ENCODE measurements at places on chromosomes 2 and 18. TPM values are rescaled to one million over a fixed set of nuclear protein-coding genes. Genes with fewer than 3 reads are reported as not detected.

The IGFBP2 gene
- total RNA-seq = 11.2 TPM

The METTL5 gene
- total RNA-seq = 44.2 TPM

The DSC3 gene
- total RNA-seq = under 0.01 TPM

The TUBB8B gene
- not detected for total RNA-seq

The SF3B6 gene
- 96.6 TPM for total RNA-seq

The CIB4 gene
- total RNA-seq = not detected

The CCDC68 gene
- total RNA-seq = 9.0 TPM

The STK17B gene
- total RNA-seq = 140 TPM

The RGPD3 gene
- total RNA-seq = 0.59 TPM

The HOXD13 gene
- total RNA-seq = not detected

The VIT gene
- total RNA-seq = 31.1 TPM

The ZNF521 gene
- total RNA-seq = 27.5 TPM

The TCF23 gene
- not detected for total RNA-seq

The UGT1A5 gene
- not detected for total RNA-seq

The RNPEPL1 gene
- 14.7 TPM for total RNA-seq

The DAW1 gene
- total RNA-seq = not detected

The MLPH gene
- 32.1 TPM for total RNA-seq

The LIPG gene
- 2.2 TPM for total RNA-seq

The HMSD gene
- total RNA-seq = under 0.01 TPM

The C1QL2 gene
- total RNA-seq = not detected

The LBH gene
- total RNA-seq = 272 TPM

The GRHL1 gene
- 0.29 TPM for total RNA-seq

The GPATCH11 gene
- 8.0 TPM for total RNA-seq

The CFAP53 gene
- 0.36 TPM for total RNA-seq
